ENCODE measurements at places on chromosomes 11 and 22. TPM values are rescaled to one million over a fixed set of nuclear protein-coding genes. Genes with fewer than 3 reads are reported as not detected.
A peak's percentile ranks its signal among the peaks of the same experiment; 100 is the strongest.

DNA sequence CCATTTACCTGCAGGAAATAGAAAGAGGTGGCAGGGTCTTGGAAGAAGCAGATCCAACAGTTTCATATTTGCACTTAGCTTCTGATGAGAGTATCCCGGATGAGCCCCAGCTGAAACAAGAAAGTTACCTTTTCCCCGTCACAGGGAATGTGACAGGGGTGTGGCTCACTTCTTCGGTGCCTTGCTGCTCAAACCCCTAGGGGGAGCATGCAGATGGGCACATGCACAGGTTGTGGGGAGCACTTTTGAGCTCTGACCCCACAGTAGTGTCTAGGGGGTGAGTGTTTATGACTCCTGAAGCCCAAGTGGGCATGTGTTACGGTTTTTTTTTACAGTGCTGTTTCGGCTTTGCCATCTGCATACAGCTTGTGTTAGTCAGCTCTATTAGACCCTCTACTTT lies 1221.0 kb downstream of the JRKL start:
- H3K4me3 ChIP-seq = no peak overlapping the region
- no peak overlapping the region for H3K27ac ChIP-seq
- no peak for DNase-seq
- no peaks in the 10 kb centered on the region for H3K4me1 ChIP-seq
- H3K27me3 ChIP-seq = no peaks in the 10 kb centered on the region

DNA sequence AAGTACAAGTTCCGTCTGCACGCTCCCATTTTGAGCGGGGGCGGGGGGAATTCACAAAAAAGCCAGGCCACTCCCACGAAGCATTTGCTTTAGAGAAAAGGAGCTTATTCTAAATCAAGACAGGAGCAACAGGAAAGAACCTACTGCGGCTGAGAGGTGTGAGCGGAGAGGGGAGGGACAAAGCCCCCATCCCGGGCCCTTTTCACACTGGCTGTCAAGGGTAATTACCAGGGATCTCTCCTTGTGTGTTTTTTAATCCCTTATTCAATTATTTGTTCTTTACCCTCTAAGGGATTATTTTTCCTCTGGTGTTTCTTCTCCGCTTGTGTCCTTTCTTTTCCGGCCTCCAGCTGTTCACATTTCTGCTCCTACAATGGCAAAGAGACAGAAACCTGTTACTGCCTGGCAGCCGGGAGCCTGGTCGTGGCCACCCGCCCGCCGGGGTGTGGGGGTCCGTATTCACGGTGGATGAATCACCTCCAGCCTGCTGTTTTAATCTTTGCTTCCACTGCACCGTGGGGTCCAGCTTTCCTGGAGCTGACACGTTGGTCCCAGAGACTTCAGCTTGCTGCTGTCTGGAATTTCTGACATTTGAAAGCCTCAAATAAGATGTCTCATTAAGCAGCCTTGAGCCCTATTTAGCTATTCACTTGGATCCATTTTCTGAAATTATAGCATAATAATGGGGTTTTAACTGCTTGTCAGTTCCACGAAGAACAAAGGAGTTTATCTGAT lies 61.4 kb upstream of the FADD start:
- no peak for DNase-seq
- peaks cover 56% of the 10 kb centered on the region for H3K27me3 ChIP-seq
- H3K4me3 ChIP-seq = no peak overlapping the region
- no peaks in the 10 kb centered on the region for H3K4me1 ChIP-seq

The C22orf42 gene
- not detected for total RNA-seq

DNA sequence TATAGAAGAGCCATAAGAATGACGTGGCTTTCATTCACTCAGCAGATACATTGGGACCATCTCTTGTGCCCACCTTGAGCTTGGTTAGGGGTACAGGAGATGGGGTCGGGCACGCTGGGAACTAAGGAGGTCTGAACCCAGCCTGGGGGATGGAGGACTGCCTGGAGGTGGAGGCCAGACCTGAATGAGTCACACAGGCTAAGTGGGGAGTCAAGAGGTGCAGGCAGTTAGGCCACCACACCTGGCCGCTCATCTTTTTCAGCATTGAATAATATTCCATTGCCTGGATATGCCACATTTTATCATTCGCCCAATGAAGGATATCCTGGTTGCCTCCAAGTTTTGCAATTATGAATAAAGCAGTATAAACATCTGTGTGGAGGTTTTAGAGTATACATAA lies 3.8 kb upstream of the PPIL2 start:
- no peaks in the 10 kb centered on the region for H3K27me3 ChIP-seq
- peaks cover 23% of the 10 kb centered on the region for H3K4me1 ChIP-seq
- H3K27ac ChIP-seq = no peak overlapping the region

DNA sequence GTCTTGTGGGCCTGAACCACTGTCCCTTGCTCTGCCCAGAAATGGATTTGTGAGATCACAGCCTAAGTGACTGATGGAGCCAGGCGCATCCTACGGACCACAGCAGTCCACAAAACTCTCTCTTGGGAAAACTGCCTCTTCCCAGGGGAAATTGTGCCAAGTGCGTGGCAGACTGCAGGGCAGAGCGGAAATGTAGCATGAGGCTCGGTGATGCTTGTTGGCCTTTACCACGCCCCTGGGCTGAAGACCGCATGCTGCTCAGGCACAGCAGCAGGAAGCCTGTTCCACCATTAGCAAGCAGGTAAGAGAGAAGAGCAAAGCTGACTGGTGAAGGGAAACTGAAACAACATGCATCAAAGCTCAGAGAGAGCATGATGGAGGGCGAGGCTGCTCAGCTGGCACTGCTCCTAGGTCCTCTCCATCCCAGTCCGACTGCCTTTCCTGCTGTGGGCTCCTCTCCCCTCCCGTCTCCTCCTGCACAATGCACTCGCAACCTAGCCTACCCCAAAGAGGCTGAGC lies 26.5 kb upstream of the SCARF2 start:
- 0 out of 3 replicates have a peak, but pooled peaks cover 4% of the 10 kb centered on the region for H3K36me3 ChIP-seq
- H3K27ac ChIP-seq = no peak overlapping the region
- no peaks in the 10 kb centered on the region for H3K27me3 ChIP-seq

The ST14 gene
- total RNA-seq = 1.4 TPM

GRCh38 chr11:33162831-33163230 lies 1.6 kb upstream of the CSTF3 start:
- H3K4me3 ChIP-seq = no peak overlapping the region
- H3K27me3 ChIP-seq = no peaks in the 10 kb centered on the region
- DNase-seq = no peak
- peaks cover 30% of the 10 kb centered on the region for H3K4me1 ChIP-seq

GRCh38 chr22:33562501-33562900 lies 357.8 kb downstream of the LARGE1 start:
- DNase-seq = no peak
- peaks cover 50% of the 10 kb centered on the region for H3K4me1 ChIP-seq
- H3K4me3 ChIP-seq = no peak overlapping the region

DNA sequence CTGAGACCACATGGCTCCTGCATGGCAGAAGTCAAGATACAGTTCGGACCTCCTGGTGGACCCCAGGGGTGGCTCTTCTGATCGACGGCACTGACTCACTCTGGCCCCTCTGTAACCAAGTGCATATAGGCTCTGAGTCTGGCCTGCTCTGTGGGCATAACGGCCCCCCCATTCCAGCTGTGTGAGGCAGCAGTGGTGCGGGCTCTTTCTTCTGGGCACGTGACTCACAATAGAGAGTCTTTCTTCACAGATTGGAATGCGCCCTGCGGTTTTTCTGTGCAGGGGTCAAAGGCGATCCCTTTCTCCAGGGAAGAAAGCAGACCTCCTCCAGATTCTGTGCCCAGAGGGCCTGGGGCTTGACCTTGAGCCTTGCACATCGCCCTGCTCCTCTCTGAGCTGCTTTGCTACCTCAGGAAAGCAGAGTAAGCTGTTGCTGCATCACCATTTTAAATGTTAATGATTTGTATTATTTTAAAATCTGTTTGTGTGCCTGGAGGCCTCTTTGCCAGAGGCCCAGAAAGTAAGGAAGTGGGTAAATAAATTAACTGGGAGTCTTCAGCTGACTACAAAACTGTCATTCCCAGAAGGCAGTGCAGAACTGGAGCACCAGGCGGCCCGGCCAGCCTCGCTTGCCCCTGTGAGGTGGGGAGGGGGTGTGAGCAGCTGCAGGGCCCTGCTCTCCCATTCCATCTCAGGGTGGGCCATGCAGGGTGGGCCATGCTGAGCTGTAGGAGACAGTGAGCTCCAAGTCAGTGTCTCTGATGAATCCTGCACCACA lies 199.0 kb downstream of the GRIK4 start:
- peak; percentile 89 for DNase-seq
- H3K4me3 ChIP-seq = no peak overlapping the region
- H3K27me3 ChIP-seq = no peaks in the 10 kb centered on the region
- H3K4me1 ChIP-seq = peaks cover 48% of the 10 kb centered on the region
- peak overlapping the region; percentile 27 for H3K27ac ChIP-seq

DNA sequence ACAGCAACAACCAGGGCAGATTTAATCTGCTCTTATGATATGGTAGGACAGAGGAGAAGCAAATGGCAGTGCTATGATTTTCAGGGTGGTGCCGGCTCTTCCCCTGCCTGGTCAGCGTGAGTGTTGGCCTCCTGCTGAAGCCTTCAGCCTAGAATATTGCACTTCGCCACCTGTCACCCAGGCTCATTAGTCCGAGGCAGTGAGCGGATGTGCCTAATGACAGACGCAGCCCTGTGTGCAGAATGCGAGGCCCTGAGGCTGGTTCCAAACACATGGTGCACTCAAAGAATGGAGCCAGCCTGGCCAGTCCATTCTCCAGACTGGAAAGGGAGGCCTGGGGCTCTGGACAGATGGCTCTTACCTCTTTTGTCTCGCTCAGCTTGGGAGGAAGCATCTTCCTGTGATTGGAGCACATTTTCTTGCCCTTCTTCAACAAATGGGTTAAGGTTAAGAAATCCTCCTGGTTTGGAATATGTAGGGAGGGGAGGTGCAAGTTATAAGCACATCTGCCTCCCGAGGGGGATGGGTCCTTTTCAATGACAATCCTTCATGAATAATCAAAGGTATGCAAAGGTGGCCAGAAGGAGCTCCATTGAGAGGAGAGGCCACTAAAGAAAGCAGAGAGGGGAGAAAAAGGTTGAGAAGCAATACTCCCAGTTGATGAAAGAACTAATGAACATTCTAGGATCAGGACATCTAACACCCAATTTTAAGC lies 39.7 kb upstream of the GALNT18 start:
- 0 out of 2 replicates have a peak, but pooled peaks cover 1% of the 10 kb centered on the region for H3K27me3 ChIP-seq
- no peak overlapping the region for H3K27ac ChIP-seq
- no peak for DNase-seq
- no peak overlapping the region for H3K4me3 ChIP-seq
- H3K4me1 ChIP-seq = no peaks in the 10 kb centered on the region

- no peaks in the 10 kb centered on the region for H3K4me1 ChIP-seq
- no peaks in the 10 kb centered on the region for H3K36me3 ChIP-seq
- no peak overlapping the region for H3K27ac ChIP-seq
- no peaks in the 10 kb centered on the region for H3K27me3 ChIP-seq
- no peak overlapping the region for H3K4me3 ChIP-seq
Measured at GRCh38 chr11:31397239-31397834, 27.7 kb downstream of the DNAJC24 start.

The C11orf21 gene
- total RNA-seq = not detected

DNA sequence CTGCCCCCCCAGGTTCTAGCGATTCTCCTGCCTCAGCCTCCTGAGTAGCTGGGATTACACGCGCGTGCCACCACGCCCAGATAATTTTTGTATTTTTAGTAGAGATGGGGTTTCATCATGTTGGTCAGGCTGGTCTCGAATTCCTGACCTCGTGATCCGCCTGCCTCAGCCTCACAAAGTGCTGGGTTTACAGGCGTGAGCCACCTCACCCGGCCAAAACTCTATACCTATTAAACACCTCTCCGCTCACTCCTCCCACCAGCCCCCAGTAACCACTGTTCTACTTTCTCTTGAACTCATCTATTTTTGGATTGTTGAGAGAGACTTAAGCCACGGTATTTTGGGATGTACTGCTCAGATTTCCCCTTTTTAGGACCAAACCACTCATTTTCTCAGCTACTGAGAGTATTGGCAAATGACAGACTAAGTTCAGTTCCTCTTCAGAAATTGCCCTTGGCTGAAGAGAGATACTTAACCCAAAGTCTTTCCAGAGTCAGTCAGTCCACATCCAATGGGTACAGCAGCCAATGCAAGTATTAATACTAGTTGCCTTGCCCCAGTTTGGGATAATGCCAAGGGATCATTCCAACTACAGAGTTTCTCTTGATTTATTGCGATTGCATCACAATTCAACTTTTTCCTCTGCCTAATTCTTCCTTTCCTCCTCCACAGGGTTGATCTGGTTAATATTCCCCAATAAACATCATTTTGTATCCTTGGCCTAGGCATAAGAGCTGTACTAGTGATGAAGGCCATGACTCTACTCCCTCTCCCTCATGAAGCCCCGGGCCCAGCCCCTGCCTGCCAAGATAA lies 36.8 kb upstream of the CSTF3 start:
- no peaks in the 10 kb centered on the region for H3K4me1 ChIP-seq
- no peak overlapping the region for H3K4me3 ChIP-seq
- H3K27me3 ChIP-seq = no peaks in the 10 kb centered on the region

The OR51E2 gene
- total RNA-seq = not detected

Data from HepG2 (cell line).